ENCODE measurements at places on chromosomes 13 and 19.

DNA sequence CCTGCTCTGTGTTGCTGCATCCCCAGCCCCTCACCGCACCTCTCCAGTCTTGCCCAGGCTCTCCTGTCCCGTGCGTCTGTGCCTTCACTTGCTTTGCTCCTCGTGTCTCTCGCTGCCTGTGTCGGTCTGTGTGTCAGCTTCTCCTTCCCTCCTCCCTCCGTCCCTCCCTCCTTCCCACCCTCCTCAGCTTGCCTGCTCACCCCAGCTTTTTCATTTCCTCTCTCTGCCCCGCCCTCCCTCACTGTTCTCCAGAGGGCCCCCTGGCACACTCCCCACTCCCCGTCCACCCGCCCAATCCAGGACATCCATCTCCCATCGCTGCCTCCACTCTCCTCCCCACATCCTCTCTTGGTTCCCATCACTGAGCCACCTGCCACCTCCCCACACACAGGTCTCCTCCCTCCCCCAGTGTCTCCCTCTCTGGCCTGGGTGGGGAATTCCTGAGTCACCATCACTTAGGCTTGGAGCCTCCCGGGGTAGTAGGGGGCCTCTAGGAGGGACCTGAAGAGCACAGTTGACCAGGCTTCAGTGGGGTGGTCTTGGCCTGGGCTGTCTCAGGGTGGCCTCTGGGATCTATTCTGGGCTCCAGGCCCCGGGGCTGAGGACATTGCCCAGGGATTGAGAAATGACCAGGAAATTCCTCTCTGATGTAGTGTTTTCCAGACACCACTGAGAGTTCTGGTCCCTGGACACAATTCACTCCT lies at the start of gene PTGIR:
PTGIR (minus strand) TSS at position 132 of the 704 bp plus-strand sequence. CDS start 864 bp downstream, outside the sequence.
- no peak for DNase-seq

DNA sequence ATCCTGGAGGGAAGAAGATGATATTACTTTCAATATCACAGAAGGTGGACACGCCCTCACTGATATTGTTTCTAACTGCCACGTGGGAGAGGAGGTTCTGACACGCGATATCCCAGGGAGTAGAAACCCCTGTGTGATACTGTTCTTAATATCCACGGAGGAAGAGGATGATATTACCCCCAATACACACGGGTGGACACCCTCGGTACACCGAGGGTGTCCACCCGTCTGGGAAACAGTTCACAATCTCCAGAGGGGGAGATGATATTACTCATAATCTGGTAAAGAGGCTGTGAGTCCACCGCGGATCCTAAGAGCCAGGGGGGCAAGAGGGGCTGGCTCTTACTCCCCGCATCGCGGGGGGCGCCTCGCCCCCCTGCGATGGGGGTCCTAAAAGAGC lies 29.7 kb upstream of the RGCC start:
- DNase-seq, result no peak

- no peak for DNase-seq
Observed at GRCh38 chr13:27578121-27579030, 42.0 kb downstream of the LNX2 start.

DNA sequence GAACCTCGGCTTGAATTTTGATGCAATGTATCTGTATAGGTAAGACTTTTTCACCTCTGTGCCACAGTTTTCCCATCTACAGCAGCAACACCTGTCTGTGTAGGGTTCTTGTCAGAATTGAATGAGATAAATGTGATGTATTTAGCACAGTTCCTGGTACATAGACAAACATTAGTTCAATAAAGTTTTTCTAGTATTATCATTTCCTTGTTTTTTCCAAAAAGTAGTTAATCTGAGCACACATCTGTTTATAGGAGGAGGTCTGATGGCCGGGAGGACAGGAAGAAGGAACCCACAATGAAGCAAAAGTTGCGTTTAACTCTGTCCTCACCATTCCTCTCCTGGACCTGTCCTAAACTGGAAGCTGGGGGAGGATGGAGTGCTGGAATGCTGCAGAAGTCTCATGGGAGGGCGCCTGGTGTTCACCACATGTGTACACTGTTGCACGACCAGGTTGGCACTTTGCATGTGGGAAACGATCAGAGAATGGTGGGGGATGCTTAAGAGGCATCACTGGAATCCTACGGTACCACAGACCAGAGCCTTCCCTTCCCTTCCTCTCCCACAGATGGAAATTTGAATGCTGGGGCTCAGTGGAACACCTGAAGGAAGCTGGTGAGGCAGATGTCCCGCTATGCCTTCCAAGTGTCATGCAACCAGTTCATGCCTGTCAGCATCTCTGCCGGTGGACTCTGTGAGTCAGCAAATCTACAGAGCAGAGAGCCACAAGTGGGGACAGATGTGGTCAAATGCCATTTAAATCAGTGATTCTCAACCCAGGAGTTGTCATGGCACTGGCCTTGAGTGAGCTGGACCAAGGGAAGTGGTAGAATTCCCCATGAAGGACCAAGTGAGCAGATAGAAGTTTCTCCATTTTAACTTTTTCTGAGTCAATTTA lies 315.6 kb downstream of the DLEU7 start:
- no peak for DNase-seq

- no peak for DNase-seq
Observed at GRCh38 chr13:45941261-45941660, 89.7 kb upstream of the SIAH3 start.

DNA sequence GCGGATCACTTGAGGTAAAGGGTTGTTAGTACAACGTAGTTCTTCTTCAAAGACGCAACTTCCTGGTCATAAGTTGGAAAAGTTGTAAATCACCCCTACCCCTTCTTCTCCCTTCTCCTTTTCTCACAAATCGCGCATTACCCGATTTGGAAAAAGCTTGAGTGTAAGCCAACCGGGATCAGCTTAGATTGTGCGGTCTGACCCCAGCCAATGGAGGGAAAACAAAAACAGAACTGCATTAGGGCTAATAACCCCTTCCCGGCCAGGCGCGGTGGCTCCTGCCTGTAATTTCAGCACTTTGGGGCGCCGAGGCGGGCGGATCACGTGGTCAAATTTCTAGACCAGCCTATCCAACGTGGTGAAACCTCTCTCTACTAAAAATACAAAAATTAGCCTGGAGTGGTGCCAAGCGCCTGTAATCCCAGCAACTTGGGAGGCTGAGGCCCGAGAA lies 806 bp downstream of the ZNF90 start:
- DNase-seq, result no peak

- no peak for DNase-seq
Observed at GRCh38 chr13:39245688-39246087, 207.4 kb downstream of the NHLRC3 start.

DNA sequence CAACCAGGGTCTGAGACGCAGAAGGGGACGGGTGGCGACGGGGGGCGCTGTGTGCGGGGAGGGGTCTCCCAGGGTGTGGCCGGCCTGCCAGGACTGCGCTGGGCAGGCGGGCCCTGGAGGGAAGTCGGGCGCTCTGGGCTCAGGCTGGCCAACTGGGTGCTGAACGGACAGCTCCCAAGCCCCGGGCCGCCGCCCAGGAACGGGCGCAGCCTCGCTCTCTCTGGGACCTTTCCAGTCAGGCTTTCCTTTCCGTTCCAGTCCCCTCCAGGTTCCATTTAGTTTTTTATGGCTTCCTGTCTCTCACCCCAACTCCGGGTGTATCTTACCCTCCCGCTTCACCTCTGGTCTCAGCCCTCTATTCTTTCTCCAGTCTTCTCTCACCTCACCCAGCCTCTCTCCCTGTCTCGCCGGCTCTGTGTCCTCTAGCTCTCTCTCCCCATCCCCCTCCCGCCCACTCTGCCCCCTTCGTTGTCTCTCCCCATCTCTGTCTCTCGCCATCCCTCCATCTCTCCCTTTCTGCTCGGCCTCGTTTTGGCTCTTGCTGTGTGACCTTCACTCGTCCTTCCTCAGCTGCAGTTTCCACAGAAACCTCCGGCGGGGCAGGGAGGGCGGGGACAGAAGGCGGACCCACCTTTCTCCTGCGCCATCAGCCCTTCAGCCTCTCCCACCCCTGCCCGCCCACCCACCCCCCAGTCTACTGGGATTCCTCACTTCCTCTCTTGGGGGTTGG lies 3.3 kb upstream of the ATP1A3 start:
- no peak for DNase-seq

- no peak for DNase-seq
Observed at GRCh38 chr13:20492641-20493040, 33.0 kb downstream of the CRYL1 start.

- no peak for DNase-seq
Observed at GRCh38 chr19:14563989-14564651, 7.7 kb downstream of the NDUFB7 start.

DNA sequence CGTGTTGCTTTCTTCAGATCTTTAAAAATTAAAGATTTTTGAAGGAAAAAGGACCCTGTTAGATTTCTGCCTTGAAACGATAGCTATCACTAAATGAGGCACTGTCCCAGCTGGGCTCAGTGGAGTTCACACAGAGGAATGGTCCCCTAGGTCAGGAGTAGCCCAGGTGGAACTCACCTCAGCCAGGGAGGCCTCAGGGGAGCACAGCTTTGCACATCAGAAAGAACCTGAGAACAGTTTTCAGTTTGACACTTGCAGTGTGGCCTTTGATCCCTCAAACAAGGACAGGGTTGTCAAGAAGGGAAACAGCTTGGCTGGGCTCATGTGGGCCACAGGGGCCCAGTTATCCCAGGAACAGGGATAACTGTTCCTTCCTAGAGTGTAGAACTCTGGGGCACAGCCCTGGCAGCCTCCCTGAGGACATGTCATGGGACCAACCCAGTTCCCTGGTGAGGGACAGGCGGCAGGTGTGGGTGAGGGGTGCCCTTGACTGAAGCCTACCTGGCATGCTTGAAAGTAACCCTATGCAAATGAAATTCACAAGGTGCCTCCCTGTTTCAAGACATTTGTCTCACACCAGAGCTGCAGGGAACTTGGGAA lies 59.4 kb downstream of the CHST8 start:
- no peak for DNase-seq

DNA sequence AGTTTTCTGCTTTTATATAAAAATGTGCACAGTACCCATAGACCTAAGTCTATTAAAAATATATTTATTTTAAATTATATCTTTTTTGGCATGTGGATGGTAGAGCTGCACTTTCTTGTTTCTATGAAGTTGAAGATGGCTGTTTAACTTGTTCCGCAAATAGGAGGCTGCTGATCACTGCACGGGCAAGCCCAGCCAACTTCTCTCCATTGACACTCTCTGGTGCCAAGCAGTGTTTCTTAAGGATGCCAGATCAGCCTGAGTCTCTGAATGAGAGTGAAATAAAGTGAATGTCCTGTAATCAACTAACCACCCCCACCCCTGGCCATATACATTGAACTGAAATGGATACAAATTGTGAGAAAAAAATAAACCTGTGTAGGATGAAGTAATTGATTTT lies 202.9 kb upstream of the KLHL1 start:
- no peak for DNase-seq

DNA sequence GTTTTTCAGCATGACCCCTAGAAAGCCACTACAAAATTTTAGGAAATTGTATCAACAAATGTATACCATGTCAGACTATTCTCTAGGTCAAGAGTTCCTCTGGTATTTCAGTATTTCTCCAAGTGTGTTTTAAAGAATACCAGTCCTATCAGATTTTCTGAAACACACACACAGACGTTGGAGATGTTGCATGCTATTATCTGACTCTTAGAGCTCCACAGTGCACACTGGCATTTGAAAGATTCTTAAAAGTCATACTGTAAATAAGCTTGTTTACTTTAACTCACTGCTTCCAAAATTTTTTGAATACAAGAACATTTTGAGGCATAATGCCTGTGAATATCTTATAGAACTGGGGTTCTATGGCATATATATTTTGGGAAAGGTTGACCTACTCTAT lies 33.8 kb upstream of the VWA8 start:
- DNase-seq, result no peak

- DNase-seq, result no peak
Observed at GRCh38 chr19:49149652-49150105, 5.5 kb downstream of the HRC start.

- DNase-seq, result peak; percentile 14
Observed at GRCh38 chr13:46721054-46721453, 75.9 kb downstream of the ESD start.

GRCh38 chr19:38707512-38708114 lies 36.7 kb downstream of the CAPN12 start:
- no peak for DNase-seq

DNA sequence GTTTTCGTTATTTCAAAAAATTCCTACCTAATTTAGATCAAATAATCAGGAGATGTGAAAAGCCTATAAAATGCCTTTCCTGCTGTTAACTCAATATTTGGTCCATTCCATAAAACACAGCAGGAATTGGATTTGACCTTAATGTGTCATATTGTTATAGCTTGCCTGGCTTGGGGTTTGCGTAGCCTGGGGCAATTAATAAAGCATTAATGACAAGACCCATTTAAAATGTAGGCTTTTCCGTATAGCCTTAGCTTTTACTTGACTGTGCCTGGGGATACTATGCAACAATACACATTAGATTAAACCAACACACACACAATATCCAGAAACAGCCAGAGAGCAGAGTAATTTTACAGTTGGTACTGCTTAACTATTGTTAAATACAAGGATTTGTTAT lies 117.2 kb upstream of the MAB21L1 start:
- DNase-seq, result no peak

DNA sequence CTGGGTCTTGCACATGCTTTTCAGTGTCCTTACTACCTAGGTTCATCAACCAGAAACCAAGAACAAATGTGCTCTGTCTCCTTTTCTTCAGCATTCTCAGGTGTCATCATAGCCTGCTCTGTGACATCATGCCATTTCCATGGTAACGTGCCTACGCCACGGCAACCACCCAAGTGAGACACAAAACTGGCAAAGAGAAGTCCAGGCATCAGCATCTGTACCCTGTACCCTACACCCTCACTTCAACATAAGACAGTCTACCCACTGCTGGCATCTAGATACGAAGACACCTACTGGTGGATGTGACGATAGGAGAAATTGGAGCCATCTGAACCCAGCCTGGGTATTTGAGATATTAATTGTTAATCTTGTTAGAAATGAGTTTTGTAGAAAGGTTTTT lies 13.3 kb downstream of the ZC3H4 start:
- no peak for DNase-seq

- DNase-seq, result no peak
Observed at GRCh38 chr19:3369337-3370213, 3.2 kb downstream of the NFIC start.

GRCh38 chr13:103044056-103044455 lies 22.2 kb downstream of the SLC10A2 start:
- DNase-seq, result no peak

Measured in stimulated activated CD8-positive, alpha-beta memory T cell treated with anti-CD3 and anti-CD28 coated beads, Interleukin-12 subunit alpha, Interleukin-12 subunit beta, amount 100 ng/mL, for 1 hour (primary cell).